ENCODE measurements at places on chromosomes 1 and 21.

DNA sequence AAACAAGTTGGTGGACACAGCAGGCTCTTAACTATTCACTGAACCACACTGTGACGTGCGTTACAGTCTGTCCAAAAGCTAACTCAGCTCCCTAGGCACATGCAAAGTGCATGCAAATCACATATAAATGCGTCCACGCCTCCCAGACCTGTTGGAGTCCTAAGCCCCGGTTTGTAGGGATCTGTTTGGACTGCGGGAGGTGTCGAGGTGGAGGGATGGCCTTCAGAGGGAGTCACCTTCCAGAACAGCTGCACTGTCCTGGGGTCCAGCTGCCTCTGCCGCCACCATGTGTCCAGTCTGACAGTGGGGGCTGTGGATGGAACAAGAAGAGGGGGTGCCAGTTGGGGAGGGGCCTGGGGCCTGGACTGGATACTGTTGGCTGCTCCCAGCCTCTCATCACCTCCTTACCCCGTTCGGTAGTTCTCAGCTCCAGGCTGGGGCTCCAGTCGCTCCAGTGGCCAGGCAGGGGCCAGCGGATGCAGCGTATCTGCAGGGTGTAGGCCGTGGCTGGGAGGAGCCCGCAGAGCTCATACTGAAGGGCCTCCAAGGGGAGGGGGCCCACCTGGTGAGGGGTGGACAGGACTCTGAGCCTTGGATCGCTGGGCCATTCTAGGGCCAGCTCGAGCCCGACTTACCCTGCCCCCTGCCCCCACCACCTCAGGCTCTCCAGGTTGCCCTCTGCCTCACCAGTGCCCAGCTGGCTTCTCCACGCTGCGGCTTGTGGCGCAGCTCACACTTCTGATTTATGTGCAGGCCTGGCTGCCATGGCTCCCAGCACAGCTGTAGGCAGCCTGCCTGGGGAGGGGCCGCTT is 7.9 kb upstream of the MRPS15 start:
- DNase-seq, result no peak

DNA sequence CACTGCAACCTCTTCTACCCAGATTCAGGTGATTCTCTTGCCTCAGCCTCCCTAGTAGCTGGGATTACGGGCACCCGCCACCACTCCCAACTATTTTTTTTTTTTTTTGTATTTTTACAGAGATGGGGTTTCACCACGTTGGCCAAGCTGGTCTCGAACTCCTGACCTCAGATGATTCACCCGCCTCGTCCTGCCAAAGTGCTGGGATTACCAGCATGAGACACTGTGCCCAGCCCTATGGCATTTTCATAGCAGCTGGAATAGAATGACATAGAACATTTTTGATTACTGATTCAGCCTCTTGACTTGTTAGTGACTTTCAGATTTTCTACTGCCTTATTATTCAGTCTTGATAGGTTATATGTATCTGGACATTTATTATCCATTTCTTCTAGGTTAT is 1046.2 kb downstream of the AMY1C start:
- DNase-seq, result no peak

DNA sequence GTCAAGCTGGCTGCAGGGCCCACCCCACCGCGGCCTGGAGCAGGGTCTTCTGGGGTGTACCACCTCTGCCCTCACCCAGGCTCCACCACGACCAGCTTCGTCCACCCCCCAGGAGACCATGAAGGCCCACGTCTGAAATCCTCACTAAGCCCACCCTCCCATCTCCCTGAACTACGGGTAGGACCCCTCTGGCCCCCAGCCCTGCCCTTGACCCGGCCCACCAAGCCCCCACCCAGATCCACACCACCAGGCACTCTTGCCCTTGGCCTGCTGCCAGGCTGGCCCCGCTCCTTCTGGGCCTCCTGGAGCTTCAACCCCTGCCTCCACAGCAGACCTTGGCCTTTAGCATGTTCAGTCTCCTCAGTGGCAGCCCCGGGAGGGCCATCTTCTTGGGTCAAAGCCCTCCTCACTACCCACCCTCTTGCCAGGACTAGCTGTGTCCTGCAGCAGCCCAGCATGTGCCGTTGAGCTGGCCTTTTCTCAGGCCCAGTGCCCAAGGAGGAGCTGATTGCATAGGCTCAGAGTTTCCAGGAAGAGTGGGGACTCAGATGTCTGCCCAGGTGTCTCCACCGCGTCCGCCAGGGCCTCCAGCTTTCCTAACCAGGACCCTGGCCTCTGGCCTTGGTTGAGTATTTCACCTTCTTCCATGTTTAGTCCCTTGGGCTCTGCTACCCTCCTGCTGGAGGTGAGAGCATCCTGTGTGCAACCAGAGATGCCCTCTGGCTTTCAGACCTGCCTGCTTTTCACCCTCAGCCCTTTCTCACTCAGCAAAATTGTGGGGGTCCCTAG is 17.7 kb upstream of the SAMD11 start:
- no peak for DNase-seq

GRCh38 chr1:2856066-2856390 is 54.5 kb upstream of the TTC34 start:
- no peak for DNase-seq

DNA sequence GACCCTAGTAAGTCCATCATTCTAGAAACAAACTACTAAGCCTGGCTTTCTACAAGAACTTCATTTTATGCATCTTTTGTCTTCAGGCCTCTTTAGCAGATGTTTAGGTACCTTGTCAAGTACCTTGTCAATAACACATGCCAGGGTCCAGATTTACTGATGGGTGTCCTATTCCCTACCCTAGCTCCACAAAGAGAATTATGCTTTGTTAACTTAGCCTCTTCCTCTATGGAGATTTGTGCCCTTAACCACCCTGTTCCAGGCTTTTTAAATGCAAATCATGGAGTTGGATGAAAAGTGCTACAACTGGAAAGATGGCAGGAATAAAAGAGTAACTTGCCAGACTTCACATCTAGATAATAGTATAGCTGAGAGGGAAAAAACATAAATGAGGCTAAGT is 42.7 kb downstream of the SPATA46 start:
- no peak for DNase-seq

GRCh38 chr1:153133267-153133666 is 17.4 kb downstream of the SPRR2G start:
- no peak for DNase-seq

DNA sequence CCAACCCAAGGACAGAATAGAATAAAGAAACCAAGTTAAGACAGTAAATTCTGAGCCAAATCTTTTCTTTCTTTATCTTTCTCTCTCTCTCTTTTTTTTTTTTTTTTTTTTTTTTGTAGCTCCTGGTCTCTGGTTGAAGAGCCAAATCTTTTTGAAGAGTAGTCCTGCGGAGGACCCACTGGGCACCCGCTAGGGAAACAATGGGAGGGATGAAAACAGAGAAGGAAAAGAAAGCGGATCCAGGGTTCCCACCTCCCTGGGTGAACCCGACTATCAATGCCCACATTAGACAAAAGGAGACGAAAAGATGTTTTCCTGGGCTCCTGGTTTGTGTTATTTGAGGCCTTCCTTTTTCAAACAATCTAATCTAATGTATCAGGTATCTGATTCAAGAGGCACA is 49.8 kb upstream of the FBXO28 start:
- DNase-seq, result no peak

- DNase-seq, result no peak
Measured at GRCh38 chr1:64686828-64687724, 57.8 kb upstream of the RAVER2 start.

GRCh38 chr1:53573522-53573921 is 114.3 kb downstream of the DMRTB1 start:
- DNase-seq, result no peak

DNA sequence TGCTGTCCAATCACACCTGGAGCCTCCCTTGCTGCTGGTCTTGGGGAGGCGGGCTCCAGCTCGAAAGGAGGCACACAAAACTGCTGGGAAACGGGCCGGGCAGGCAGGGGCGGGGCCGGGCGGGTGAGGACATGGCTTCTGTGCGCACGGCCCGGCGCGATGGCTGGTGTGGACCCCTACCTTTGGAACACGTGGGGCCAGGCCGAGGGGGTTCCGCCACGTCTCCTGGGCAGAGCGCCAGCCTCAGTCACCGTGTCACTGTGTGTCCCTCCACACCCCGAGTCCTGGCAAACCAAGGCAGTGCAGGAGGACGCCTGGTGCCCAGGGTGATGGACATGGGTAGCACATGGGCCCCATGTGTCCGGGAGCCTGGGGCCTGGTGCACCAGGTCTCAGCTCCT is 42.0 kb upstream of the ADARB1 start:
- DNase-seq, result no peak

GRCh38 chr1:172746091-172746949 is 87.4 kb downstream of the FASLG start:
- no peak for DNase-seq

DNA sequence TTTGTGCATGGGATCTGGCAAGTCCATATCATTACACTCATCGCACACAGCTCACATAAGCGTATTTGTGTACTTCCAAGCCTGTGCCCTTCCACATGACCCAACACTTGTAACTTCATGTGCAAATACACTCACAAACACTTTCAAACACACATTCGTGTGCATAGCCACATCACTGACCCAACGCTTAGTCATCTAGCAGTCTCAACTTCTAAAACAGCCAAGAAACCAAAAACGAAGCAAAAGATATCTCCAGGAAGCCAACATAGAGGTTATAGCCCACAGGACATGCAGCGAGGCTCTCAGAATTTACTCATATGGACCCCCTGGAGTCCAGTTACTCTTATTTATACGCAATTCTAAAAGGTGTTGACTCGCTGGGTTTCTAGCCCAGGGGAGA is 10.9 kb upstream of the GOLT1A start:
- no peak for DNase-seq

GRCh38 chr1:233668725-233669294 is 54.9 kb downstream of the KCNK1 start:
- DNase-seq, result no peak

DNA sequence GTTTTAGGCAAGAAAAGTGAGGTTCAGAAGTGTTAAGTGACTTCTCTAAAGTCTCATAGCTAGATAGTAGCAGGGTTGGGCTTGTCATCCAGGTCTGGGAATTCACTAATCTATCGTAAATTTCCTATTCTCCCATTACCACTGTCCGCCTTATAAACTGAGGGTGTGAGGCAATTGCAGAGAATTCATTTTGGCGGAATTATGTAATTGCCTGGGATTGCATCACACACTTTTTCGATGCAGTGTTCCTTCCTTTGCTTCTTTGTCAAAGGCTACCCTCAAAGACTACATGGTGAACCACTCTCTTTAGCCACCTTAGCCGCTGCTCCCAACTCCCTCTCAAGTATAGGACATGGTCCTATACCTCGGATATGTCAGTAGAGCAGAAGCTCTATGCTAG is 19.1 kb downstream of the SELP start:
- no peak for DNase-seq

DNA sequence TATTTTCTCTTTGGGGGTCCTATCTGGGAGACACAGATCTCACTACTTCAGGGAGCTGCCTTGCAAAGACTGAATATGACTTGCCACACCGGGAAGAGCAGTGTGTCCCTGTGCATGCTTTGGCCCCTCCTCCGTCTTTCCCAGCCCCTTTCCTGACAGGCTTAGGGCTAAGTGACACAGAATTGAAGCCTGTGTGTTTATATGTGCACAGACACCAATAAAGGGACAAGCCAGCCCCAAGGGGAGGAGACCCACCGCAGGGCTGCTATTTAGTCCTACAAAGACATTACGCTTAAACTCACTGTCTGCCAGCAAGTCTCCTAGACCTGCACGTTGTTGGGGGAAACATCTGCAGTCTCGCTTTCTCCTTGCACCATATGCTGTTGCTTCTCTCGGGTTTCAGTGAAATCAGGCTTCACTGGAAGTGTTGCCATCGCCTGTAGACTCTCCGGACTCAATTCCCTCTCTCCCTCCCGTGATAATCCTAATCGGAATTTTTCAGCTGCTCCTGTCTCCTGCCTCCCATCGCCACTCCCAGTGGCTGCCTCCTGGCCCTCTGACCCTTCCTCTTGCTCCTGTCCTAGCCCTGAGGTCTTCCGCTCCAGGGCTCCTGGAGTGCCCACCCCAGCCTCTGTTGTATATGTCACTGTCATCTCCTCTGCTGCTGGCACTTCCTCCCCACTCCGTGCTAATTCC is 58.5 kb upstream of the LRRC53 start:
- no peak for DNase-seq

DNA sequence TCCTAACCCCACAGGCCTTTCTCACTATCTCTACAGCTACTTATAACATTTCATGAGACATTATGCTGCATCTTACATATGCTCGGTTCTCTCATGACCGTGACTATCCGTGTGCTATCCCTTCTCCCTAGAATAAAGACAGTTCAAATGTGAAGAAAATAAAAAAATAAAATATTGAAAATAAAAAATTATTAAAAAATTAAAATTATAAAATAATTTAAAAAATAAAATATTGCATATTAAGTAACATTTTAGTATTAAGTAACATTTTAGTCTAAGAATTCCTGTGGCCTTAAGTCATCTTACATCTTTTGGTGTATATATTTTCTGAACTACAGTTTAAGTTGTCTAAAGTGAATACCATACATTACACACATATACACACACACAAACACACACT is 415.5 kb downstream of the DPYD start:
- DNase-seq, result no peak

DNA sequence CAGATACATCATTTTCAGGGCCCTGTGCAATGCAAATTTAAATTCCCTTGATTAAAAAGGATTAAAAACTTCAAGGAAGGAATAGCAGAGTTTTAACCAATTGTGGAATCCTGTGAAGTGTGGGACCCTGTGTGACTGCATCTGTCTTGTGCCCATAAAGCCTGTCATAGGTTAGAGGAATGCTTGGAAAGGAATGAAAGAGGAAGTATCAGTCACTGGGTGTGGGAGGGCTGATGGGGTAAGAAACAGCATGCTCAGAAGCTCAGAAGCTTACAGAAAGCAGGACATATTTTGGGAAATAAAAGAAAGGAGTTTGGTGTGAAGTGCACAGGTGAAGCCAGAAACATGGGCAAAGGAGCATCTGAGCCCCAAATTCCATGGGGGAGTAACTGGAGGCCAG is 150.8 kb upstream of the ETV3 start:
- no peak for DNase-seq

- DNase-seq, result no peak
Measured at GRCh38 chr1:159705251-159705903, 9.0 kb downstream of the CRP start.

DNA sequence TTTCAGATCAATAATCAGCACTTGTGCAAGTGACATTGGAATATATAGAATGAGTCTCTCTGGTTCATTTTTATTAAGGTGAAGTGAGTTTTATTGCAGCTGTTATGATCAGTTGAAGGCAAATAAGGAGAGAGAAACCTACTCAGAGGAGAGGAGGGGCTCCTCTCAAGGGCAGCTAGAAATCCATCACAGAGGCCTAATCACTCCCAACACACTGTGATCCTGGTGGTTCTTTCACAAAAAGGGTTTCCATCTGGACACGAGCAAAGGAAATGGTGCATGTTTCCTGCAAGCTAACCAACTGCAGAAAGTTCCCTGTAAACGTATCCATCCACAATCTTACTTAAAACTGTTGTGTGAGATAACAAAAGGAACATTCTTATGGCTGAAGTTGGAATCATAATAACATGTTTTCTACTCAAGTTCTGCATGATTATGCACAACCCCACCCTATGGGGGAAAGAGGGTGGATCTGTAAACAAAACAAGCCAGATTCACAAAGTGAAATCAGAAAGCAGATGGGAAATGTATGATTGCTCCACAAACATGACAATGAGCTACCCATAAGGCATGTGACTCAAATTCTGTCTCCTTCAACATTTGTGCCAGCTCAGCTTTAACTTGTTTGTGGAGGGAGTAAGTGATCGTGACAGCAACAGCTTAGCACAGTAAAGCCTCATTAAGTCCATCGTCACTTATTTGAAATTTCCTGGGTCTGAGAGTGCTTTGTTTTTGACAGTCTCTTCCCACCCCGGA is 141.2 kb upstream of the ST6GALNAC5 start:
- no peak for DNase-seq
